ENCODE measurements at places on chromosomes 4 and X.

- no peak for DNase-seq
These were observed at the start of gene TNMD for GRCh38 chrX:100584611-100585010. Gene TNMD (plus strand): TSS chrX:100584936. CDS start chrX:100585019, 83 bp downstream.

GRCh38 chr4:181807771-181808170 lies 435.4 kb upstream of the TENM3 start:
- DNase-seq: peak; percentile 22

DNA sequence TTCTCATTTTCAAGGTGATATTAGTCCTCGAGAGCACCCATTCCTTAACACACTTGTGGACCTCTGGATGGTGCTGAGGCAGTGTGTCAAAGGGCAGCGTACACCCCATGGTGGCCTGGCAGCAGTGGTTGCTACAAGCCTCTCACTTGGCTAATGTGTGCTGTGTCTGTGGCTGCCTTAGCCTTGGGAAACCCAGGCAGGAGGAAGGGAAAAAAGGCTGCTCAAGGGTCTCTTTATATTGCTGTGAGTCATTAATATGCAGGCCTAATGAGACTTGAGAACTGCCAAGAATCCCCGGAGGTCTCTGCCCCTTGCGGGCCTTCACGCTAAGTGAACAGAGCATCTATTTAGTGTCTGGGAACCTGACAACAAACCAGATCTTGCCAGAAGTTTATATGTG lies 7.0 kb downstream of the PCDH10 start:
- no peak for DNase-seq

DNA sequence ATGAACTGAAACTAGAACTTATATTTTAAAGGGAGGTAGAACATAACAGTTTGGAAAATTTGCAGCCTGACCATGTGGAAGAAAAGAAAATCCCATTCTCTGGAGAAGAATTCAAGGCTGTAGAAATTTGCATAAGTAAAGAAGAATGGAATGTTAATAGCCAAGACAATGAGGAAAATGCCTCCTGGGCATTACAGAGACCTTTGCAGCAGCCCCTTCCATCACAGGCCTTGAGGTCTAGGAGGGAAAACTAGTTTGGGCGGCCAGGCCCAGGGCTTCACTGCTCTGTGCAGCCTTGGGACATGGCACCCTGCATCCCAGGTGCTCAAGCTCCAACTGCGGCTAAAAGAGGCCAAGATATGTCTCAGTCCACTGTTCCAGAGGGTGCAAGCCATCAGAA lies 1506.8 kb downstream of the PCDH18 start:
- DNase-seq: no peak

DNA sequence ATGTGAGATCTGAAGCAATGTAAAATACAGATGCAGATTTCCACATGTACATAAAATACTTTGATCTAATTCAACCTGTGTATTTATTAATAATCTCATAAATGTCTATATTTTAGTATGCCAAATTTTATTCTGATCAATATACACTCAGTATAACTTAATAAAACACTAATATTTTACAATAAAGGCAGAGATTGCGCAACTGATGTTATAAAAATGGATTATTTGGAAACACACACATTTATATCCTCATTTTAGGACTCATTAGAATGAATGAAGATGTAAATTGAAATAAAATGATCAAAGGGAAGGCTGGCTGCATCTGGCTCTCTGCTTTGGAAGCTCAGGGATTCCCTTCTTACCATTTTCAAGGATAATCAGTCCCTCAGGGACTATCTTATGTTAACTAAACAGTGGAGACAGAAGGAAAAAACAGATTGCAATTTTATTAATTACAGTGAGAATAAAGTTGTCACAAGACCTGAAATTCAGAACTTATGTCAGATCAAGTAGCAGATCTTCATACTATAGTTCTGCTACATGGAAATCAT lies 900.9 kb upstream of the EPHA5 start:
- DNase-seq: no peak

- DNase-seq: no peak
These were observed 298.1 kb upstream of the TAPT1 start for GRCh38 chr4:16524406-16524805.

GRCh38 chr4:186762361-186762760 lies 38.7 kb upstream of the FAT1 start:
- DNase-seq: no peak
